Thyroid gland (tissue), 4 donors: ENCODE measurements at places on chromosomes 1 and 21.

DNA sequence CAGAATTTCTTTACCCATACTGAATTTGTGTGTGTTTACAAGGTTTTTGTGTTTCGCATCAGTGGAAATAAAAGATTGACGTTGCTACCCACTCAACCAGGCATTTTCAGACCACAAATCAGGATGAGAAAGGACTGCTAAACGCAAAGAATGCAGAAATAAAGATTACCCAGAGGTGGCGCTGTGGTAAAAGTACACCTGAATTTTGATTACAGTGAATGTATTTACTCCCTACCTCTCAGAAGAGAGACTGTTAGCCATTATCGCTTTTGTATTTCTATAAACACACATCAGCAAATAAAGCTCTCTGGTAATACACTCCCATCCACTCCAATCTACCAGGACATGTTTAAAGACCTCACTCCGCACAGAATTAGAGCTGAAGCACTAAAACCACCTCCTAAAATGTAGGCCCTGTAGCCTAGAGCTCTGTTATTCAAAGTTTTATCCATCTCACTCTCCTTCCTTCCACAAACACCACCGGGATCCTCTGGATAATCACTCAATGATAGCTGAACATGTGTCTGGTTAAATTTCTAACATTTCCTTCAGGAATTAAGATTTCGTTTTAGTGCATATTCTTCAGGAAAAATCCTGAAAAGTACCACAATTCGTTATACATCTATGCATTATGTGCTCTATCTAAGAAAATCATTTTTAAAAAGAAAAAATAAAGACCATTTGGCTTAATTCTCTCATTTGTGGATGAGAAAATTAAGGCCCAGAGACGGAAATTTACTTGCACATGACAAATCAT lies 2.5 kb upstream of the LMO4 start:
- peak; percentile 30 for DNase-seq

DNA sequence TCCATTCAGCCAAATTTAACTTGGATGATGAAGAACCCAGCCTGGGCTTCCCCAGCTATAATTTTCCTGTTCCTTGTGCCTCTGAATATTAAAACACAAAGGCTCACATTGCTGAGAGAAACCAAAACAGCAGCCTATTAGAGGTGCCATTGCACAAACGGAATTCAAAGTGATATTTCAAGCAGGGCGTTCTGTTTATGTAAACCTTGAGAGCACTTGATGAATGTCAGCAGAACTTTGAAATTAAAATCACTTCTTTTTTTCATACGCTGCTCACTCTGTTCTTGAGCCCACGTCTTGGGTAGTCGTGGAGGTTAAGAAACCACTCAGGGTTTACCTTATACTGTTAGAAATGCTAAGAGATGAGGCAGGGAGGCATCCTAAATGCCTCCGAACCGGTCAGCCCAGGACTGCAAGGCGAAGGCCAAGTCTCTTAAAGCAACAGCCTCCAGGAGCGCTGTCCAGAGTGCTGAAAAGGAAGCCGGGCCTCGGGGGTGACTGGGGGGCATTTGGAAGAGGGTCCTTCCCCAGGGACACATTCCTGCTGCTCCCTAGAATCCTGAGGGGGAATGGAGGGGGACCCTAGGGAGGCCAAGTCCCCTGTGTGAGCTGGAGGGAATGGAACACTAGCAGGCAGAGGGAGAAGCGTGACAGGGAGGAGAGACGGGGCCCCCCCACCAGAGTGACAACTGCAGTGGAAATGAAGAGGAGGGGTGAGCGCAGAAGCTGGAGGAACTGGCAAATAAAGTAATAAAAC lies 154.8 kb upstream of the VAMP3 start:
- DNase-seq, result peak; percentile 62

DNA sequence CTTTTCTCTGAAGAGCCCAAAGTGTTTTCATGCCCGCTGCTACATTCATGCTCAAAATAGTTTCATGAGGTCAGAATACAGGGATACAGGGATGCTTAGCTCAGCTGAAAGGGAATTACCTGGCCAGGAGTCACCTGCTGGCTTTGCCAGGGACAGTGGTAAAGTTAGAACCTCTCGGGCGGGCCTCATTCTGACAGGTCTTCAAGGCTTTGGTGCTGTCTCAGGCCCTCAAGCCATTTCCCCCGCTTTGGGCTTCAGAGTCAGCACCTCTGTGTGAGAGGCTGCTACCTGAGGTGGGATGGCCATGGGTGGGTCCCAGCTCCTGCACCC lies 5.5 kb downstream of the RASSF5 start:
- DNase-seq, result no peak

GRCh38 chr1:28354121-28354520 lies 15.4 kb upstream of the PHACTR4 start:
- DNase-seq, result no peak

- peak; percentile 22 for DNase-seq
These were observed 70.6 kb upstream of the PAXBP1 start for GRCh38 chr21:32842146-32842545.

DNA sequence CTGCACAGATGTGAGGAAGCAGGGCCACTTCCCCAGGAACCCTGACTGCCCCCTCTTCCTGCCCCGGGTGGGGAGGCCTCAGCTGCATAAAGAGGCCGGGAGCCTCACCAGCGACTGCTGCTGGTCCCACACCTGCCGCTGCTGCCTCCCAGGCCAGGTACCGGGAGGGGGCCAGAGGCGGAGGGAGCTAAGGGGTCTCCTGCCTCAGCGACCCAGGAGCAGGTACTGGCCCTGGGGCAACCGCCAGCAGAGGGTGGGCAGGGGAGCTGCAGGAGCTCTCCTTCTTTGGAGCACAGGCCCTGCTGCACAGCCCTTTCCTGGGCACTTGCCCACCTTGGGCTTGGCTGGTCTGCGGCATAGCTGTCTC lies 6.8 kb downstream of the GJC2 start:
- no peak for DNase-seq

GRCh38 chr1:16321176-16321867 lies 31.0 kb downstream of the FBXO42 start:
- no peak for DNase-seq

DNA sequence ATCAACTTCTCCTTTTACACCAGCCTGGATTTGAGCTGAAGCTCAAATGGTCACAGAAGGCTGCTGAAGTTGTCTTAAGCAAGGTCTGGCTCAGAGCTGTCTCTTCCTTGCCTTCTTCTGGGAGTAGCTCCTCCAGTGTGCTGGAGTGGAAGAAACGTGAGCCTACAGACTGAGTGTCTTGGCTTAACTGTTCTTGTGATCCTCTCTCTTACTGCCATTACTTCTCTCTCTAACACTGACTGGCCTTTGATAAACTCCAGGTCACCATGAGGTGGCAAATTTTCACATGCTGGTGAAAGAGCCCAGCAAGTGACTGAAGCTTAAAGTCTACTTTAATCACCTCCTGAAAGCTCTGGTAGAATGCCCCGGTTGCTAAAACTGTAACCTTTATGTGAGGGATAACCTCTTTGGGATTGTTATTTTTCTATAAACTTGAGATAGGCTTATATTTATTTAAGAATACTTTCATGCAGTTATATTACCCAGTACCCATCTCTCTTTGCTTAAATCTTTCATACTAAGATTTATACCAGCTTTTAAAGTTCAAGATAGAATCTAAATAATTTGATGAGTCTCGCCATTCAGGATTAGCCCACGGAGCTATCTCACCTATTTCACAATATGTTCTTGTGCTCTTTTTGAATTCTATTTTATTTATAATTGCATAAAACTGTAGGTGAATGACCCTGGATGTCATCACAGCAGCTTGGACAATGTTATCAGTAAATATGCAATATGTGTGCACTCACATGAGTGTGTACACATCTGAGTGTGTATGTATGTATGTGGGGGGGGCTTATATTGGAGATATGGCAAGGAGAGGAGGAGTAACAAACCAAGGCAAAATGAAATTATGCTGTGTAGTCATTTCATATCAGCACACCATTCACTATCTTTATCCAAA lies 924.0 kb downstream of the LTN1 start:
- peak; percentile 5 for DNase-seq

DNA sequence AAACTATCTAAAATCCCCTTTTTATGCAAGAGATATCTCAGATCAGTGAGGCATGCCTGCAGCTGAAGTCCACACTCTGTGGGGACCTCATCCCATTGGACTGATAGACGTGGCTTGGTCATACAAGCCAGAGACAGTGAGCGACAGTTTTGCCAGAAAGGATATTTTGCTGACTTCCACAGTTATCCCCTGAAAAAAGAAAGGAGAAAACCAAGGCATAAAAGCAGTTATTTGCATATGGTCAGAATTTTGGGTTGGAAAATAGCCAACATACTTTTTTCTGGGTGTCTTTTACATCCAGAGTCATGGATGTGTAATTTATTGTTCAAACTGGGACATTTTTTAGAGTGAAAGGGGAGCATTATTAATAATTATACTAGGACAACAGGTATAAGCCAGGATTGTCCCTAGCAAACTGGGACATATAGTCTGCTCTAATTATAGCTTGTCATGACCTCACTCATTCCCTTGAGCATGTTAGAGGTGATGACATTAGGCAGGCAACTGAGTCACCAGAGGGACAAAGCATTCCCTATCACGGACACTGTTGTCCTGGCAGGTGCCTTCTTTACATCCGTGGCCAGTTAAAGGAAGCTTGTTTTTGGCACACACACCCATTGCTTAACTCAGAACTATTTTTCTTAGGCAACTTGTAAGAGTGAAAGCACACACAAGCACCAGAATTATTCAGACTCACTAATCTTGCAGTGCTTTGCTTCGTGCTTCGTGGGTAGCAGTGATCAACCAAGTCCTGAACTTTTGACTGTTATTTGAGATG lies 65.5 kb downstream of the PRRX1 start:
- no peak for DNase-seq

DNA sequence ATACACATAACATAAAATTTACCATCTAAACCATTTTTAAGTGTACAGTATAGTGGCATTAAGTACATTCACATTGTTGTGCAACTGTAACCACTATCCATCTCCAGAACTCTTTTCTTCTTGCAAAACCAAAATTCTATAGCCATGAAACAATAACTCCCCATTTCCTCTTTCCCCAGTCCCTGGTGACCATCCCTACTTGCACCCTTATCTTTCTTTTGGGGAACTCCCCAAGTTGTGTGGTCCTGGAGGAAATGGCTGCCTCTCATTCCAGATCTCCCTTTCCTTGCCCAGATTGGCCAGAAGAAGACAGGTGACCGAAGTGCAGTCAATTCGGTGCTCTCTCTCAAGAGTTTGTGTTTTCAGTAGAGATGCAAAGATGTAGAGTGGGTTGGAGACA lies 389.6 kb upstream of the C1orf87 start:
- DNase-seq, result no peak

DNA sequence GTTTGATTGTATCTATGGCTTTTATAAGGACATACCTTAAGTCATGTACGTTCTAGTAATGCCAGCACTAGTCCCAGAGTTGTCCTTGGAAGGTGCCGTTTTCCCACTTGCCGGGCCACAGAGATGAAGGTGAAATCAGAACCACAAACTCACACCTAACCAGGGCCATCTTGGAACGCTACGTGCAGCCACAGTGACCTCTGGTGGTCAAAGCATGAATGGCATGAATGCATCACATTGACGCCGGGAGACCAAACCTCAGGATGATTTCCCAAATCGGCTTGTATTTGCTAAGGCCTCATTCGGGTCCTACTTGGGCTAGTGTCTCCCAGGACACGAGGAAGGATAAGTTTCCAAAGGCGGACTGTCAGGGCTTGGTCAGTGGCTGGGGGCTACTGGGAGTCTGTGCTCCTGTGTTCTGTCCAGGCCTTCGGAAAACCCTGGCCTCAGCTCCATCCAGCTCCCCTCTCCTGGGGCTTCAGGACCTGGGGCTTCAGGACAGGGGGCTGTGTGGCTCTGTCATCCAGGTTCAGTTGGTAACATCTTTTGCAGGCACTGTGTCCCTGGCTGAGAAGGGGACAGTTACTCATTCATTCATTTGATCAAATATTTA lies 260.5 kb downstream of the PRDM2 start:
- DNase-seq, result peak; percentile 72

GRCh38 chr1:16251381-16251780 lies 14.4 kb upstream of the CPLANE2 start:
- DNase-seq, result no peak

- peak; percentile 67 for DNase-seq
These were observed 9.8 kb downstream of the THAP3 start for GRCh38 chr1:6634371-6635052.

DNA sequence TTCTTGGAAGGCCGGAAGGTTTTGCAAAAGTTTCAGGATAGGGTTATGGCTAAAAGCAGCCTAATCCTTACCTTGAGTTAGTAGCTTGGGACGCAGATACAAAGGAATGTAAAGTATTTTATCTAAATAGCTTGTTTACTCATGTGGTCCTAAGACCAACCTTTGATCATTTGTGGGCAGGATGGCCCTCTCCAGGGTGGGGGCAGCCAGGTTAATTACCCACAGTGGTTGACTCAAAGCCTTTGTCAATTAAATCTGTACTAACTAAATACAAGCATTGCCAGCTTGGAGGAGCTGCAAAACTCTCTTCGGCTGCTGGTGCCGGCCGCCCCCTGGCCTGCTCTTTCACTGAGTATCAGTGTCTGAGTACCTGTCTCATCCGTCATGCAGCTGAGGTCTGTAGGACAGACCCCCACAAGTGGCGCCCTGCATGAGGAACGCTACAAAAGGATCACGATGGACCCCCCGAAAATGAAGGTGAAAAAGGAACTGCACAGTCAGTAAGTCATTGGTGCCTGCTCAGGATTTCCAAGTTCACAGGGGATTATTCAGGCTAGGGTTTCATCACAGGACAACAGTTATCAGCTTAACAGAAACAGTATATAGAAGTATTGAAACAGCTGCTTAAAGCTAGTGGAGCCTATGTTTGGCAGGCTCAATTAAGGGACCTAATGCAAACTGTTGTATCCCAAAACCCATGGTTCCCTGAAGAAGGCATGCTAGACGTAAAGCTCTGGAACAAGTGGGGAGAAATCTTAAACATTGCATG lies 212.5 kb upstream of the MAP1LC3C start:
- DNase-seq, result no peak

DNA sequence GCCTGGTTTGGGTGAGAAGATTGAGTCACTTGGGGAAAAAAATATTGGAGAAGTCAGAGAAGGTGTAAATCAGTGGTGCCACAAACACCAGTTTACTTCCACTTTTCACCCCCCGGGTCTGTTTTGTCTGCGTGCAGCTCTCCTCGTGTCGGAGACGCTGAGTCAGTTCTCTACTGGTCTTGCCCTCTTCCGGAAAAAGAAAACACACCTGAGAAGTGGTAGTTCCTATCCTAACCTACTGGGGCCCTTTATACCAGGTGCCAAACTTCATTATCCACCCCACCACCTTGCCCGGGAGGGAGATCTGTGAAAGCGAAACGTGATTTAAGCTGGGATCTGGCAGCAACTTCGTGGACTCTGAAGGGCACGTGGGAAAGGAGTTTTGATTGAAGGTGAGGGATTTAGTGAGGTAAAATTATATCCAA lies 855 bp upstream of the IVNS1ABP start:
- DNase-seq, result peak; percentile 42

DNA sequence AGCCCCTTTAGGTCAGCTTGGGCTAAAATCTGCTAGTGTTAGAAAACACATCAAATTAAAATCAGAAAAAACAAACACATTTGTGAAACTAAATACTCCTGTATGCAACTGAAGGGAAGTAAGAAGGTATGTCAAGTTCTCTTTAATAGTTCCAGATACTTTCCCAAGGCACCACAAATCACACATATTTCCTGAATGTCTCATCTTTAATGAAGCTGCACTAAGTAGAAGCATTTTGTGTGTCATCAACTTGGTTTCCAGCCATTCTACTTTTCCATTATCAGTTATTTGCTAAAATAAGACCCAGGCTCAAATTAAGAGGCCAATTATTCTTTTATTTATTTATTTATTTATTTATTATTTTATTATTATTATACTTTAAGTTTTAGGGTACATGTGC lies 34.7 kb downstream of the CRB1 start:
- no peak for DNase-seq

- peak; percentile 74 for DNase-seq
These were observed at the start of gene THEMIS2 for GRCh38 chr1:27872059-27872801. TSS of gene THEMIS2 (plus strand) at chr1:27872544. CDS start at chr1:27872572, 28 bp downstream.

- DNase-seq, result no peak
These were observed 12.3 kb upstream of the ALPL start for GRCh38 chr1:21496886-21497285.
